ENCODE measurements at places on chromosomes 4 and X.

- DNase-seq = no peak
Measured at GRCh38 chr4:138405466-138405891, 163.3 kb upstream of the SLC7A11 start.

DNA sequence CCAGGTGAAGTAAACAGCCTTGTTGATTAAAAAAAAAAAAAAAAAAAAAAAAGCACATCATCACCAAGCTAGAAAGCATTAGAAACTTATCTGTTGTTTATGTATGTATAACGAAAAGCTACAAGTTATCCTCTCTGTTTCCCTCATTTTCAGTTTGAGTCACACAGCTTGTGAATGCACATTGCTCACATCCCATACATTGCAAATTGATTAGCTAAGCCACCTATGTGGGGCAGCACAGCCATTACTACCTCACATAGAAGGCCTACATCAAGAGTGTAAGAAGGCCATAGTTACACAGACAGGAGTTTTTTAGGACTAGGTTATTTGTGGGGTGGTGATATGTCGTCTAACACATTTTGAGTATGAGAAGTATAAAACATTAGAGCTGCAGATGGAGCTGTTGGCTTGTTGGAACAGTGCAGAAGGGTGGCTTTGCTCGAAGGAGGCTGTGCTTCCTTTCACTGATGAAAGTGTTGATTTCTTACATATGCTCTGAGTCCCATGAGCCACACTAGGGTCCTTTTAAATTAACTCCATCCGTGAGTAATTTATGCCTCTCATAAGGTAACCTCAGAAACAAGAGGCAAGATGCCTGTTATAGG is 431.6 kb downstream of the GABRG1 start:
- DNase-seq = no peak

DNA sequence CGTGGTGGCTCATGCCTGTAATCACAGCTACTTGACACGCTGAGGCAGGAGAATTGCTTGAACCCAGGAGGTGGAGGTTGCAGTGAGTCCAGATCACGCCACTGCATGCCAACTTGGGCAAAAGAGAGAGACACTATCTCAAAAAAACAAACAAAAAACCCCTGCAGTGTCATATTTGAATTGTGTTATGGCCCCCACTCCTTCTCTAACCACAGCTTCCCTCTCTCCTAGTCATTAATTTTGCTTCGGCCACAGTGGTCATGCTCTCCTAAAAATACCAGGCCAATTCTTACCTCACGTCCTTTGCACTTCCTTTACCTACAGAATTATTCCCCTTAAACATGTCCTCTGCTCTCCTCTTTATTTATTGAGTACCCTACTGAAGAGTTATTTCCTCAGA is 206.1 kb downstream of the PPP3CA start:
- no peak for DNase-seq

DNA sequence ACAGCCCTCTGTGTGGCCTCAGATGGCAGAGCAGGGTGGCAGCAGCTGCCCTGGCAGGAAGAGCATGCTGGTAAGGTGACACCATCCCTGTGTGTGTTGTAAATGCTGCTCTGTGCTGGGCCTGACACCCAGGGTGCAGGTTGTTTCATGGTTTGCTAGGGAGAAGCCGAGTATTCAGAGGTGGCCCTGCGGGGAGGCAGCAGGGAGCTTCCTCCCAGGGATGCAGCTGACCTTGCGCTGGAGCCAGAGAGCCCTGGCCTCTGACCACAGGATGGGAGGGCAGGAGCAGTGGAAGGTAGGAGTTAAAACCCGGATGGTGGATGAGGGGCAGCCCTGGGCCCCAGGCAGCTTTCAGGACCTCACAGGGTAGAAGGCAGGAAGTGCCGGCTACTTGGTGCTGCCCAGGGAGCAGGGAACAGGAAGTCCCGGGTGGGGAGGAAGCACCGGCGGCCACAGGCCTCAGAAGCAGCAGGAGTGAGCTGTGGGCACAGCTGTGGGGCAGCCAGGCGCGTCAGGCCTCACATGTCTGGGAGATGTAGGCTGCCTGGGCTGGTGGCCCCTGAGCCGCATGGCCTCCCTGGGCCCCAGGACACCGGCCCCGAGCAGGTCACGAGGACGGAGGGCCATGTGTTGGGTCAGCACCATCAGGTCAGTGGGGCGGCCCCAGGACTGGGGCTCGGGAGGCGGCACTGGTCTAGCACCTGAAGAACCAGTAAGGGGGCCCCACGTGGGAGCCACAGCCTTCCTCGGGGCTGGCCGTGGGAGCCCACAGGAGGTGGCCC is 19.1 kb downstream of the SH3BP2 start:
- DNase-seq = no peak

DNA sequence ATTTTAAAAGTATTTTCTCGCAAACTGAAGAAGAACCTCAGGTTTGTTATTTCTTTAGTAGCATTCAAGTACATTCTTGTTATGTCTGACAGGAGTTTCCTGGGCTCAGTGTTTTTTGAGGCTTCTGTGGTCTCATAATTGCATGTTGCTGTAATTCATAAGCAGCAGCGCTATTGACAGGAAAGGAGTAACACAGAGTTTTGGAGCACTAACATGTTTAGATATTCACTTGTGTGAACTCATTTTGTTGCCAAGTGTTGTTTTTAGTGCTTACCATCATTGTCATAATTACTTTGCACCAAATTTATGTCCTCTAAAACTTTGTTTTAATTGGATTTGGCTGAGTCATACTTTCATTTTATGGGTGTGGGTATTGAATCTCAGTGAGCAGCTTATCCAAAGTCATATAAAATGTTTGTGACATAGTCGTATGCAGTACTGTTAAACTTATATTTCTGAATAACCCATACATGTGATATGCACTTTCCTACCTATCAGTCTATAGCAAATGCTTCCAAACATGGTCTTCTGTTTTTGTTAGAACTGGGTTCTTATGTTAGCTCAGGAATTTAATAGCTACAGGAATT is 358.7 kb upstream of the CTSO start:
- no peak for DNase-seq

- DNase-seq = no peak
Measured at GRCh38 chr4:41763729-41764128, 15.2 kb upstream of the PHOX2B start.

DNA sequence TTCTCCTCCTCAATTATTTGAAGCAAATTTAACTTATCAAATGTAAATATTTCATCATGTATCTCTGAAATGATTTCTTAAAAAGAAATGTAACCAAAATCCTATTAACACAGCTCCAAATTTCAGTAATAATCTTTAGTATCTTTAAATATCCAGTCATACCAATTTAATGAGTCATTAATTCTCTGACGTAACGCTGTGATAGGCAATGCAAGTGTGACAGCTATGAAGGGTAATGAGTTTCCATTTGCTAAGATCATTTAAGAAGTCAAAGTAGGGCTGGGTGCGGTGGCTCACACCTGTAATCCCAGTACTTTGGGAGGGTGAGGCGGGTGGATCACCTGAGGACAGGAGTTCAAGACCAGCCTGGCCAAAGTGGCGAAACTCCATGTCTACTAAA is 15.6 kb downstream of the RPS3A start:
- no peak for DNase-seq

GRCh38 chr4:93813092-93813491 is 15.5 kb upstream of the ATOH1 start:
- DNase-seq = no peak

DNA sequence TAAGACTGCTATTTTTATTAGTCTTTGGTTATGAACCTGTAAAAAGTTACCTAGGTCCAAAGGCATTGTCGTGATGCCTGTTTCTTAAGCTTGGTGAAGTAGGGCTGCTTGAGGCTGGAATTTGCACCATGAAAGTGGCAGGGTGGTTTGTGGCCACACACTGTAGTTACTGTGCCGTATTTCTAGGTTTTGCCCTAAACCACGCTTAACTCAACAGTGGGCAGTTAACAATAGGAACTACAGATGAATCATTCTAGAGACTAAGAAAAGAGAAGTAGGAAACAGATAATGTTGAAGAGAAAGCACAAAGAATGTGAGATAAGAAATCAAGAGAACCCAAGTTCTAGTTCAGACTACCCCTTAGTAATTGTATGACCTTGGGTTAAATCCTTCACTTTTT is 11.5 kb downstream of the ETNPPL start:
- no peak for DNase-seq

DNA sequence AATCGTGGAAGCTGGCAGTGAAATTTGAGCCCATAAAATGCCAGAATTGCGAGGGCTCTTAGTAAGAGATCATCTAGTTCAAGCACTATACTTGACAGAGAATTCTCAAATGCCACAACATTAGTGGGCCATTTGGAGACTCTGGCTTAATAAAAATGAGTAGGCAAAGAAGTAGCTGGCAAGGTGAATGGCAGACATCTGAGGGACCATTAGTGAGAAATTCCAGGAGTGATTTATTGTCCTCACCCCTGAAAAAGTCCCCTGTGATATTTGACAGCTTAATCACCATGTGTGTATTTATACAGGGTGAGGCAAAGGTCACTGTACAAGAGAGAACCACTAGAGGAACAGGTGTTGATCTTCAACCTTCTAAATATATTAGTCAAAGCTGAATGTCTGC is 207.5 kb downstream of the CHRDL1 start:
- DNase-seq = no peak

GRCh38 chr4:147831551-147832171 is 99.8 kb downstream of the ARHGAP10 start:
- DNase-seq = no peak

DNA sequence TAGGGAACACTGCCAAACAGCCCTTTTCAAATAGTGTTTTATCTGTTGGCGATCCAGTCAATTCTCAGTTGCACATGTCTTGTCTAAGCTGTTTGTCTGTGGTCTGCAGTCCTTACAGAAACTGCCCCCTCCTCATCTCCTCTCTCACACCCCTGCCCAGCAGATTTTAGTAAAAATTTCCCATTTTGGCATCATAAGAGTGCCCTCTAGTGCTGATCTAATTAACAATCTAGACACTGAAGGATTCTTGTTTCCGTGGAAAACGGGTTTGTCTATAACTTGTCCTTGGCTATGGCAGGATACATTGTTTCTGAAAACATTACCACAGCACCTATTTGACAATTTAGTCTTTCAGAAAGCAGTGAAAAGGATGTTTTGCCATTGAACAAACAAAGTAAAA is 227.2 kb upstream of the MBNL3 start:
- no peak for DNase-seq

DNA sequence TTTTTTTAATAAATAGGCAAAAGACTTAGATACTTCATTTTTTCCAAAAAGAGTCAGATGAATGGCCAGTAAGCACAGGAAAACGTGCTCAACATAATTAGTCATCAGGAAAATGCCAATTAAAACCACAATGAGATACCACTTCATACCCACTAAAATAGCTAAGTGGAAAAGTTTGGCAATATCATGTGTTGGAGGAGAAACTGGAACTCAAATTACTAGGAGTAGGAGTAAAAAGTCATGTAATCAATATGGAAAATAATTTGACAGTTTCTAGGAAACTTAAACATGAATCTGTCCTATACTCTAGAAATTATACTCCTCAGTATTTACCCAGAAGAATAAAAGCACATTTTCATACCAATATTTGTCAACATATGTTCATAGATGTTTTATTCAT is 449.8 kb downstream of the INPP4B start:
- DNase-seq = no peak

DNA sequence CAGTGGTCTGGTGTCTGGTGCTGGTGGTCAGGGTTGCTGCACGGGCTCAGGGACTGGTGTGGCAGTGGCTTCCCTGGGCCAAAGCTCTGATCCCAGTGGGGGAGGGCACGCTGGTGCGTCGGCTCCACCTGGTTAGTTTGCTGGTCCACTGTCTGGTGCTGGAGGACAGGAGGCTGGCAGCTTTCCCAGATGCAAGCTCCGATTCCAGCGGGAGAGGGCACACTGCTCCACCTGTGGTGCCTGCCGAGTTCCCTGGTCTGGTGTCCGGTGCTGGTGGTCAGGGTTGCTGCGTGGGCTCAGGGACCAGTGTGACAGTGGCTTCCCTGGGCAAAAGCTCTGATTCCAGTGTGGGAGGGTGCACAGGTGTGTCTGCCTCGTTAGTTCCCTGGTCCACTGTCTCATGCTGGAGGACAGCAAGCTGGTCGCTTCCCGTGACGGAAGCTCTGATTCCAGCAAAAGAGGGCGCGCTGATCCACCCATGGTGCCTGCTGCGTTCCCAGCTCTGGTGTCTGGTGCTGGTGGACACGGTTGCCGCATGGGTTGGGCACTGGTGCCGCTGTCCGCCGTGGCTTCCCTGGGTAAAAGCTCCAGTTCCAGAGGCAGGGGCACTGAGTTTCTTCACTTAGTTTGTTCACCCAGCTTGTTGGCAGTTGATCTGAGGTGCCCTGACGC is 5.8 kb downstream of the VMA21 start:
- DNase-seq = no peak

GRCh38 chrX:146481735-146482134 is 327.8 kb upstream of the CXorf51B start:
- DNase-seq = no peak

GRCh38 chr4:931194-931959 is 739 bp downstream of the GAK start:
- DNase-seq = no peak

DNA sequence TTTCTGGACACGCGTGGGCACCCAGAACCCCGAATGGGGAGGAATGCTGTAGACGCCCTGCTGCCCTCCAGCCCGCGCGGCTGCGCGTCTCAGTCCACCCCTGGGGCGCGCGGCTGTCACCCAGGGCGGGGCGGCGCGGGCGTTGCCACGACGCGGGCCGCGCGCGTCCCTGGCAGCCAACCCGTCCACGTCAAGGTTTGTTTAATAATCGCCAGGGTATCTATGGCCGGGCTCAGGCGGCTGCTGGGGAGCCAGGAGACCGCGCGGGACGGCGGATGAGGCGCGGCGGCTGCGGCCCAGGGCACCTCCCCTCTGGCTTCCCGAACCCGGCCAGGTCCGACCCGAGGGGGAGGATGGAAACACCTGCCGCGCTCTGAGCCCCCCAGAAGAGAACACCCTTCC is at the start of gene SPATA18:
TSS of gene SPATA18 (plus strand) at position 92 of the 402 bp plus-strand sequence. CDS start 401 bp downstream, outside the sequence.
- DNase-seq = no peak

GRCh38 chr4:39037941-39038340 is 5.7 kb upstream of the TMEM156 start:
- no peak for DNase-seq

GRCh38 chr4:13347517-13348125 is 136.5 kb downstream of the RAB28 start:
- no peak for DNase-seq

- DNase-seq = no peak
Measured at GRCh38 chr4:168610911-168611530, 114.2 kb downstream of the PALLD start.

- DNase-seq = no peak
Measured at GRCh38 chrX:29083823-29084222, 496.6 kb downstream of the IL1RAPL1 start.

DNA sequence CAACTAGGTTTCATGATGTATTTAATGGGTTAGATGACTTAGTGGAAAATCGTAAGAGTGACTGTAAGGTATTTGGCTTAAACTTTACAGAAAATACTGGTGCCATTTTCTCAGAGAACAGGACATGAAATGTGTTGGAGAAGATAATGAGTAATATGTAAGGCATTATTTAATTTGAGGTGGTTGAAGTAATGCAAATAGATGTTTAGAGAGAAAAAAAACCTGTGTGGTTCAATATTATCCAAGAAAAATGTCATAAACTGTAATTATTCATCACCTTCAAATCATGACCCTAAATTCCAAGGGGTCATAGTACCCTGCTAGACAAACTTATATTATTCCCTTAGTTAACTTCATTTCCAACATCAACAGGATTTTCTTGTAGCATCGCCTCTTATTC is 171.7 kb downstream of the EPHA5 start:
- DNase-seq = no peak

All from hematopoietic multipotent progenitor cell treated with erythropoietin and hydrocortisone succinate and interleukin-3 and kit ligand, for 17 days (in vitro differentiated cells).